SJCRH30 (cell line): ENCODE measurements at places on chromosomes 3 and 15. TPM values are rescaled to one million over a fixed set of nuclear protein-coding genes. Genes with fewer than 3 reads are reported as not detected.

- peak; percentile 24 for DNase-seq
Observed at GRCh38 chr15:82810061-82810889, 847 bp downstream of the WHAMM start.

DNA sequence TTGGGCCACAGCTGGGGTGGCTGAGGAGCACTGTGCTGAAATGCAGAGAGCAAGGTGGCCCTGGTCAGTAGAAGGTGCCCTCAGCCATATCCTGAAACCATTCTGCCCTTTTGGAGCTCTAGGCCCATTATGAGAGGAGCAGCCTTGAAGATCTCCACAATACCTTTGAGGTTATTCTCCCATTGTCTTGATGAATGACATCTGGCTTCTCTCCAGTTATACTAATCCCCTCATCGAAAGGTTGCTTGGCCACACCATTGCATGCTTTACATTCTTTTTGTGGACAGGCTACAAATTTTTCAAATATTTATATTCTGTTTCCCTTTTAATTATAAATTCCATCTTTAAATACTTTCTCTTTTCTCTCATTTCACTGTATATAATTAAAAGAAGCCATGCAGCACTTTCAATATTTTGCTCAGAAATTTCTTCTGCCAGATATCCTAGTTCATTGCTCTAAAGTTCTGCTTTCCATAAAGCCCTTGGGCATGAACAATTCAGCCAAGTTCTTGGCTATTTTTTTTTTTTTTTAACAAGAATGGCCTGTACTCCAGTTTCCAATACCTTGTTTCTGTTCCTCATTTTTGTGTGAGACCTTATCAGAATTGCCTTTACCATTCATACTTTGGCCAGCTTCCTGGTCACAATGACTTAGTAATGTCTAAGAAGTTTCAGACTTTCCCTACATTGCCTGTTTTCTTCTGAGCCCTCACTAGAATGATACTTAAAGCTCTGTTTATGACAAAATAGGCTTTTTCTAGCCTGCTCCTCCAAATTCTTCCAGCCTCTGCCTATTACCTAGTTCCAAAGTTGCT lies 138.9 kb upstream of the SGO1 start:
- DNase-seq = no peak

The GOLGA8T gene
- not detected in 2 replicates for total RNA-seq

DNA sequence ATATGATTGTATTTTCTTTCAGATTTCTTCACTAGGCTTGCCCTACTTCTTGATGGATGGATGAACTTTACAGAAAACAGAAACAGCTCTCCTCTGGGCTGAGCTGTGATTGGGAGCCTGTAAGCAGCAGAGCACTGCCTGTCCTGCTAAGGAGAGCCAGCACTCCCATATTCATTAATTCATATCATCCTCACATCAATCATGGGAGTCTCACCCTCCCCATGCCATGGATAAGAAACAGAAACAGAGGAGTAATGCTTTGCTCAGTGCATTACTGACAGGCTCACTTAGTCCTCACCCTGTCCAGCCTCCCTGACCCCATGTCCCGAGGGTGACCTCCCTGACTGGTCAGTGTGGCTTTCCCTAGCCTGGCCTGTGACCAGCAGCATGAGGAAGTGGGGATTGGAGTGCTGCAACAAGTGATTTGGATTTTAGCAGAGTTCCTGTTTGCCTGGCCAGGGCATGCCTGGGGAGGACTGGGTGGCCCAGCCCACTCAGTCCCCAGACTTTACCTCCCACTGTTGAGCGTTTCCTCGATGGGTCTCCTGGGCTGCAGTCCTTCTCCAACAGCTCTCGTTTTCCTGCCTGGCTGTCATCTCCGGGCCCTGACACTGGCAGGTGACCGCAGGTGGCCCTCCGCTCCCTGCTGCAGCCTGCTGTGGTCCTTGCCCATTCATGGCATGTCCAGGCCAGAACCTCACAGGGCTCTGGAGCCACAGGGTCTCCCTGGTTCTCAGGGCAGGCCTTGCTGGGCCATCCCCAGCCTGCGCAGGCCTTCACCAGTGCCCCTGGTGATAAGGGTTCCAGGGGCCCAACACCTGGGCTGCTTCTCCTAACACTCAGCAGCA lies 1.3 kb upstream of the TMIE start:
- no peak for DNase-seq

DNA sequence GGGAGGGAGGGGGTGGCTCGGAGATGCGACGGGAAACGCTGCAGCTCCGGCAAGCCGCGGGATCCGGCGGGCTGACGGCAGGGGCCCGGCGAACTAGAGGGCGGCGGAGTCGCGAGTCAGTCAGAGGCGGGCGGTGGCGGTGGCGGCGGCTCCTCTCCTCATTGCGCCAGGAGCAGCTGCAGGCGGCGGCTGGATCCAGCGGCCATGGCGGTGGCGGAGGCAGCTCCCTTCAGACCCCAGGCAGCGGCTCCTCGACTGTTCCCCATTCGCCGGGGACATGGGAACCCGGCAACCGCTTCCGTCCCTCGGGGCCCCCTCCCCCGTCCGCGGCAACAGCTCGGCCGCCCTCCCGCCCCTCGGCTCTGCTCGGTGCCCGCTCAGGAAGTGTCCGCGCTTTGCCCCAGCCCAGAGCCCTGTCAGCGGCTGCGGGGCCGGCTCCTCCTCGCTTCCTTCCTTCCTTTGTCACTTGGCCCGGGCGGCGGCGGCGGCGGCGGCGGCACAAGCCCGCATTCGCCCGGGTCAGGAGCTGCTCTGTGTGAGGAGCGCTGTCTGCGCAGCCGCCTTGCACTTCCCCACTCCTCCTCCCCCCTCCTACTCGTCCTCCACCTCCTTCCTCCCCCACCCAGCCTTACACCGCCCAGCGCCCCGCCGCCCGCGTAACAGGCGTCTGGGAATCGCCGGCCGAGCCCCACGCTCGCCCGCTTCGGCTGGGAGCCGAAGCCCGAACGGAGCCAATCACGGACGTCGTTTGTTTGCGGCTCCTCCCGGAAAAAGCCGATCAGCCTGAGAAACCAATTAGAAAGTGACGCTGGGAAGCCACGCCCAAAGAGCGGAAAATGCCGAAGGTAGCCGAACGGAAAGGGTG lies at the start of gene GSK3B:
TSS of gene GSK3B (minus strand) at position 537 of the 865 bp plus-strand sequence. CDS start 1,013 bp downstream, outside the sequence.
- peak; percentile 81 for DNase-seq

DNA sequence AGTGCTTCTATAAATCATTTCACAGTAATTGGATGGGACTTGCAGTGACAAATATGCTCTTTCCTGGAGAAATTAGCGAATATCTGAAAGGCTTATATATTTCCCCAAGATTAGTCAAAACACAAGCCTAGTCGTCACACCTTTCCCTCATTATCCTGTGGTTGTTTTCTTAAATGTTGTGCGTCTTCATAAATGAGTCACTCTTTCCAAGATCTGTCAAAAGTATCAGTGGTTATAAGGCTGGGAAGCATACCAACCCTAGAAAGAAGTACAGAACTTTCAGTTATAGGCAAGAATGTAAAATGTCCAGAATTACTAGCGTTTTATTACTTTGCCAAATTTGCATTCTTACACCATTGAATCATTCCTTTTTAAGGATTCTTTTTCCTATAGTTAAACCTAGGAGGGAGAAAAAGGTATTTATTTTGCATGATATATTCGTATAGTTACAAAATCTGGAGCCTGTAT lies 33.6 kb downstream of the TMEM212 start:
- DNase-seq = no peak

- DNase-seq = no peak
Observed at GRCh38 chr3:127211118-127212060, 18.5 kb downstream of the PRR23E start.

The ITGB5 gene
- 85.3 and 105 TPM in 2 replicates for total RNA-seq

GRCh38 chr3:99674086-99674789 lies 35.8 kb downstream of the COL8A1 start:
- peak; percentile 44 for DNase-seq

GRCh38 chr3:141410408-141410807 lies 42.1 kb downstream of the ZBTB38 start:
- DNase-seq = no peak

The C3orf22 gene
- not detected in 2 replicates for total RNA-seq

The BFSP2 gene
- total RNA-seq = 0.41 TPM in 1 of 2 replicates, not detected in the other

The CILP gene
- total RNA-seq = 0.05 TPM in 1 of 2 replicates, not detected in the other

DNA sequence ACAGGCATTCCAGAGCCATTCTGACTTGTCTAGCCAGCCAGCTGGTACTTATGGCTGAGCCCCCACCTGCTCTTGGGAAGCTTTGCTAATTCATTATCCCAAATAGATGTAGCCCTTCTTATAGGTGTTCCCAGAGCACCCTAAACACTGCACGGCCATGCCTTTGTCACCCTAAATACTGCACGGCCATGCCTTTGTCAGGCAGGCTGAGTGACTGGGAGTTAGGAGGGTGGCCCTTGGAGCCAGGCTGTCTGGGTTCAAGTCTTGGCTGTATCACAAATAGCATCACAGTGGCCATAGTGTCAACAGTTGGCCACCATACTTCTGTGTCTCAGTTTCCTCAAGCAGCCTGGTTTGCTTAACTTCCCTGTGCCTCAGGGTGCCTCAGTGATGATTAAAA lies 292.3 kb downstream of the ADAMTS17 start:
- DNase-seq = no peak

DNA sequence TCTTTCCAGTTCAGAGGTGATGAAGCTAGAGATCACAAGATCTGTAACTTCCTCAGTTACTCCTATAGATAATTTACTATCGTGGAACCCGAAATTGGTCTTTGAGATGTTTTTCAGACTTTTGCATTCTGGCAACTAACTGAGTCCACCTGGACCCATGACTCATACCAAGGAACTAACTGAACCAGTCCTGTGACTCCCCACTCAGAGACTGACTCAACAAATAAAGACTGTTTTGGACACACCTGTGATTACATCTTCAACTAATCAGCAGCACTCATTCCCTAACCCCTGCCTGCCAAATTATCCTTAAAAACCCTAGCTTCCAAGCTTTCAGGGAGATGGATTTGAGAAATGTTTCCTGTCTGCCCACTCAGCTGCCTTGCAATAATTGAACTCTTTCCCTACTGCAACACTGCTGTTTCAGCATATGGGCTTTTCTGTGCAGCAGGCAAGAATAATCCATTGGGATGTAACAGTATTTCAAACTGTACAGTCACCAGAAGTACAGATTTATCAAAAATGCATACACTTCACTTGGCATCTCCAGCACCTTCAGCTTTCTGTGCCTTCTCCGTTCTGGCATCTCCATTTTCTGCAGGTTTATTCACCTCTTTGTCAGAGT lies 57.7 kb downstream of the GATM start:
- no peak for DNase-seq

The TMCO5A gene
- total RNA-seq = not detected in 2 replicates

DNA sequence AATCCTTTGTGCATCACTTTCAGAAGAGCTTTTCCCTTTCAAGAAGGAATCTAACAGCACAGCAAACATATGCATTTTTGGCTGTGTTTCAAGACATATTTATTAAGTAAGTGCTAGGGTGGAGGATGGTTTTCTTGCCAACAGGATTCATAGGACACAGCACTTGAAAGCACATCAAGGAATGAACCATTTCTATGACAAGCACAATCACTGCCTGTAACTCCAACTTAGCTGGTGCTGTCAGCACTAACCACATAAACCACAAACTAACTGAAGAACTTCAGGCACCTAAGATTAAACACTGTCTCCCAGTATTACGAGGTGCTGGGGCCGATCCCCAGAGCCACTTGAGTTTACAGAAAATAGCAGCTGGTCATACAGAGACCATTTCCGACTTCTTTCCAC lies 35.4 kb upstream of the SPRED1 start:
- DNase-seq = peak; percentile 95

The EXD1 gene
- total RNA-seq = not detected in 2 replicates

The NUSAP1 gene
- total RNA-seq = 256 and 300 TPM in 2 replicates

The HOMER2 gene
- total RNA-seq = 6.8 and 7.3 TPM in 2 replicates

The TERC gene
- total RNA-seq = 20.6 and 62.1 TPM in 2 replicates

The UROC1 gene
- not detected in 2 replicates for total RNA-seq

GRCh38 chr15:30926161-30926560 lies 22.4 kb downstream of the FAN1 start:
- DNase-seq = no peak

DNA sequence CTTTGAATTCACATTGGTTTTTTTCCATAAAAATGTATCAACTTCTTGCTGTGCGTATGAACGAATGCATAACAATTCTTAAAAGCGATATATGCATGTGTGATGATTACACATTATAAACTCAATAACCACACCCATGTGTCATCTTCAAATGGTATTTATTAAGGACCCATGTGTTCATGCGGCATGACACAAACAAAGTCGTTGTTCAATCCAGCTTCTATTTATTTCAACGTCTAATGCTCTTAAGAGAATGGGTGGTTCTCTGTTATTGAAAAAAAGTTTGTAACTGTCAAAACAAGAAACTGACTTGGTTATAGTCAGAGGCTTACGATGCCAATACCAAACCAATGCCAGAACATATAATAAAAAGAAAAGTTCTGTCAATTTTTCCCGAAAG lies 195.9 kb downstream of the FOXP1 start:
- DNase-seq = no peak

GRCh38 chr15:58298879-58299850 lies 132.6 kb upstream of the LIPC start:
- no peak for DNase-seq

- DNase-seq = no peak
Observed at GRCh38 chr3:79367066-79367465, 400.7 kb downstream of the ROBO1 start.

The CTXN2 gene
- not detected in 2 replicates for total RNA-seq

DNA sequence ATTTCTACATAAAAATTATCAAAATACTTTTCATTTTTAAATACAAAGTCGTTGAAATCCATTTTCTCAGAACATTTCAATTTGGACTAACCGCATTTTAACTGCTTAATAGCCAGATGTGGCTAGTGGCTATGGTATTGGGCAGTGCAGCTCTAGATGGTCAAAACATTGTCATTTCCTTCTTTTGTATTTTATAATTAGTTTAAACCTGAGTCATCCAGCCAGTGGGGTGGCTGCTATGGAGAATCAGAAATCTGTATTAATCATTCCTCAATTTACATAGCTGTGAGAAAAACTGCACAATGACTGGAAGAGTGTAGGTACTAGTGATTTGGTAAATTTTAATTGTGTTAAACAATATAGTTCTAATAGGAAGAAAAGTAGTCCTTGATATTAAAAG lies 245.3 kb downstream of the PDZRN3 start:
- DNase-seq = no peak

The ZNF620 gene
- total RNA-seq = 4.6 and 6.1 TPM in 2 replicates

- no peak for DNase-seq
Observed at GRCh38 chr3:52072471-52072870, 16.1 kb upstream of the DUSP7 start.

The GMNC gene
- not detected in 2 replicates for total RNA-seq

DNA sequence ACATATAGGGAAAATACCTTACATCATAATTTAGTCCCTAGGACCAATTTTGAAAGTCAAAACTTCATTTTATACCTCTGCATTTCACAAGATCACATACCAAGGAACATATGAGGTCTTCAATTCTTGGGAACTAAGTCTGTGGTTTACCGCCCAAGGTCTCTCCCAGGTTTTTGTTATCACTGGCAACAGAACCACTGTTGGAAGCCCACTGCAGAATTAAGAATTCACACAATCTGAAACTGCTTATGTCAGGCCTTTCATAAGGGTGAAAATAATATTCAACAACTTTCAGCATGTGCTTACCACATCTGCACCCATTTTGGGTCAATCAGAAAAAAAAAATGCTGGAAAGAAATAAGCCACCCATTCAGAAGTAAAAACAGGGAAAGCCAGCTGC lies 107.2 kb upstream of the MME start:
- DNase-seq = no peak

The GP9 gene
- not detected in 2 replicates for total RNA-seq
